ENCODE measurements at places on chromosomes 7 and 10. TPM values are rescaled to one million over a fixed set of nuclear protein-coding genes. Genes with fewer than 3 reads are reported as not detected.

Gene HABP2
- not detected for total RNA-seq

Gene PDE6C
- total RNA-seq = not detected

Gene OR2A42
- not detected for total RNA-seq

Gene PCLO
- total RNA-seq = 1,083 TPM

Gene OPALIN
- not detected for total RNA-seq

Gene ZNF365
- 1.6 TPM for total RNA-seq

Gene PAPOLB
- not detected for total RNA-seq

Gene CALN1
- total RNA-seq = not detected

Gene CPA2
- not detected for total RNA-seq

Gene UPK3B
- not detected for total RNA-seq

Gene SLC26A5
- total RNA-seq = not detected

Gene PDSS1
- total RNA-seq = 16.9 TPM

Gene GLI3
- total RNA-seq = 1.4 TPM

Gene ENKUR
- 1.8 TPM for total RNA-seq

Gene CCL24
- total RNA-seq = not detected

Gene IDE
- 23.8 TPM for total RNA-seq

Gene ZNF425
- 1.7 TPM for total RNA-seq

Gene CTAGE8
- total RNA-seq = not detected

Gene ZCCHC24
- total RNA-seq = 4.0 TPM
